ENCODE measurements at places on chromosomes 12 and 14. TPM values are rescaled to one million over a fixed set of nuclear protein-coding genes. Genes with fewer than 3 reads are reported as not detected.

Gene MORN3
- 1.4 TPM for polyA plus RNA-seq

Gene INHBC
- not detected for polyA plus RNA-seq

Gene DNAJC22
- not detected for polyA plus RNA-seq

Gene INHBE
- 0.65 TPM for polyA plus RNA-seq

Gene TTC6
- polyA plus RNA-seq = not detected

Gene ADCY6
- 0.43 TPM for polyA plus RNA-seq

Gene GLIPR1L1
- 4.4 TPM for polyA plus RNA-seq

Gene ZFHX2
- 1.7 TPM for polyA plus RNA-seq

Gene LGALS3
- 25.7 TPM for polyA plus RNA-seq

Gene DEPDC4
- 11.4 TPM for polyA plus RNA-seq

Gene CDK17
- 45.2 TPM for polyA plus RNA-seq

Gene FAR2
- 45.5 TPM for polyA plus RNA-seq

Gene LMO3
- polyA plus RNA-seq = 71.5 TPM

Gene BCL2L2
- polyA plus RNA-seq = 11.4 TPM

Measured in Purkinje cell (primary cell).